T-helper 17 cell (primary cell): ENCODE measurements at places on chromosomes 6 and 20.

DNA sequence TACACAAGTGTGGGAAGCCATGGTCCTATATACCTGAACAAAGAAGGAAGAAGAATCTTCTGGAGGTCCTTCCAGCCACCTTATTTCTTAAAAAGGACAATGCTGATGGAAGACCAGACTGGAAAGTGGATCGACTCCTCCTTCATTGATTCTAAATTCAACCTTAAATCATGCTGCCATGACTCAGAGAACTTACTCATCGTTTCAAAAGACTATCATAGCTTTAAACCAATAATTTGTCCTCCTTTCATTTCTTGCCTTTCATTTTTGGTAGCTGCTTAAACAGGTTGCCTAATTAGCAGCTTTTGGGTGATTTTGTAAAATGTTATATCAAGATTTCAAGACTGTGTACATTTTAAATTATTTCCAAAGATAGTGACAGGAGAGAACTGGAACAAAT lies 60.8 kb downstream of the RTN4IP1 start:
- no peak for DNase-seq
- H3K27me3 ChIP-seq = no peaks in the 10 kb centered on the region
- H3K27ac ChIP-seq = peak overlapping the region; percentile 72
- peaks cover 7% of the 10 kb centered on the region for H3K4me1 ChIP-seq
- no peak overlapping the region for H3K4me3 ChIP-seq

- no peak overlapping the region for H3K4me3 ChIP-seq
- peaks cover 7% of the 10 kb centered on the region for H3K4me1 ChIP-seq
- no peak overlapping the region for H3K27ac ChIP-seq
- H3K36me3 ChIP-seq = peaks cover 14% of the 10 kb centered on the region
- peaks cover 84% of the 10 kb centered on the region for H3K27me3 ChIP-seq
These were observed 41.6 kb downstream of the UNC5CL start for GRCh38 chr6:40997234-40997957.

GRCh38 chr6:87714093-87714842 lies 12.2 kb upstream of the AKIRIN2 start:
- H3K27me3 ChIP-seq = no peaks in the 10 kb centered on the region
- peaks cover 13% of the 10 kb centered on the region for H3K4me1 ChIP-seq
- H3K27ac ChIP-seq = peak overlapping the region; percentile 4
- H3K36me3 ChIP-seq = peaks cover 3% of the 10 kb centered on the region
- no peak for DNase-seq

GRCh38 chr6:72580281-72580940 lies 41.5 kb upstream of the KCNQ5 start:
- no peaks in the 10 kb centered on the region for H3K36me3 ChIP-seq
- H3K4me1 ChIP-seq = peaks cover 3% of the 10 kb centered on the region
- peaks cover 8% of the 10 kb centered on the region for H3K27me3 ChIP-seq

DNA sequence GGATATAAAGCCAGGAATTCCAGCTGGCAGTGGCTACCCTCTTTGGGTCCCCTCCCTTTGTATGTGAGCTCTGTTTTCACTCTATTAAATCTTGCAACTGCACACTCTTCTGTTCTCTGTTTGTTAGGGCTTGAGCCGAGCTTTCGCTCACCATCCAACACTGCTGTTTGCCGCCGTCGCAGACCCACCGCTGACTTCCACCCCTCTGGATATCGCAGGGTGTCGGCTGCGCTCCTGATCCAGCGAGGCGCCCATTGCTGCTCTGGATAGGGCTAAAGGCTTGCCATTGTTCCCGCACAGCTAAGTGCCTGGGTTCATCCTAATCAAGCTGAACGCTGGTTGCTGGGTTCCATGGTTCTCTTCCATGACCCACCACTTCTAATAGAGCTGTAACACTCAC lies 1433.5 kb upstream of the ADGRB3 start:
- H3K27me3 ChIP-seq = no peaks in the 10 kb centered on the region
- no peaks in the 10 kb centered on the region for H3K4me1 ChIP-seq
- no peaks in the 10 kb centered on the region for H3K36me3 ChIP-seq
- no peak overlapping the region for H3K27ac ChIP-seq

- H3K4me1 ChIP-seq = peaks cover 15% of the 10 kb centered on the region
- no peak overlapping the region for H3K4me3 ChIP-seq
- H3K27ac ChIP-seq = no peak overlapping the region
- peaks cover 4% of the 10 kb centered on the region for H3K36me3 ChIP-seq
- DNase-seq = peak; percentile 41
- no peaks in the 10 kb centered on the region for H3K27me3 ChIP-seq
These were observed 93.2 kb downstream of the GMPR start for GRCh38 chr6:16331384-16332174.

GRCh38 chr6:158488065-158488464 lies 71.8 kb upstream of the TMEM181 start:
- H3K36me3 ChIP-seq = peaks cover 8% of the 10 kb centered on the region
- H3K4me1 ChIP-seq = peaks cover 8% of the 10 kb centered on the region
- no peak overlapping the region for H3K4me3 ChIP-seq

GRCh38 chr20:10539818-10540553 lies 104.9 kb downstream of the SLX4IP start:
- peaks cover under 1% of the 10 kb centered on the region for H3K36me3 ChIP-seq
- peak overlapping the region; percentile 80 for H3K4me3 ChIP-seq
- no peaks in the 10 kb centered on the region for H3K27me3 ChIP-seq
- no peak for DNase-seq
- H3K4me1 ChIP-seq = peaks cover 21% of the 10 kb centered on the region

DNA sequence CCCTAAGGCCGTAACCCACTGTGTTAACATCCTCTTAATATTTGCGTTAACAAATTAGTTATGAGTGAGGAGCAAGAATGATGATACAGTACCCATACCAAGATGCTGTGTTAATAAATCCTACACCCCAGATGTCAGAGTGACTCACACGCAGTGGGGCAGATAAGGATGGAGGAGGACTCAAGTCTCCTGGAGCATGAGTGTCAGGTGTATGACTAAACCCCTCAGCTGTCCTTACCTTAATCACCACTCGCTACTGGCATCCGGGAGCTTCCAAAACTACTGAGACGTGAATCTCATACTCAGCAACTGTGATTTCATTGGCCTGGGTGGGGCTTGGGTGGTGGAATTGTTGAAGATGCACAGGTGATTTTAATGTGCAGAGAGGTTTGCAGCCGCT lies 131.3 kb upstream of the MTHFD1L start:
- no peak for DNase-seq
- H3K27ac ChIP-seq = no peak overlapping the region
- no peaks in the 10 kb centered on the region for H3K4me1 ChIP-seq
- peaks cover 2% of the 10 kb centered on the region for H3K36me3 ChIP-seq

GRCh38 chr6:170201361-170201760 lies 89.5 kb downstream of the DLL1 start:
- H3K4me1 ChIP-seq = no peaks in the 10 kb centered on the region
- no peak overlapping the region for H3K27ac ChIP-seq
- no peaks in the 10 kb centered on the region for H3K36me3 ChIP-seq
- no peak overlapping the region for H3K4me3 ChIP-seq
- H3K27me3 ChIP-seq = peaks cover 14% of the 10 kb centered on the region

DNA sequence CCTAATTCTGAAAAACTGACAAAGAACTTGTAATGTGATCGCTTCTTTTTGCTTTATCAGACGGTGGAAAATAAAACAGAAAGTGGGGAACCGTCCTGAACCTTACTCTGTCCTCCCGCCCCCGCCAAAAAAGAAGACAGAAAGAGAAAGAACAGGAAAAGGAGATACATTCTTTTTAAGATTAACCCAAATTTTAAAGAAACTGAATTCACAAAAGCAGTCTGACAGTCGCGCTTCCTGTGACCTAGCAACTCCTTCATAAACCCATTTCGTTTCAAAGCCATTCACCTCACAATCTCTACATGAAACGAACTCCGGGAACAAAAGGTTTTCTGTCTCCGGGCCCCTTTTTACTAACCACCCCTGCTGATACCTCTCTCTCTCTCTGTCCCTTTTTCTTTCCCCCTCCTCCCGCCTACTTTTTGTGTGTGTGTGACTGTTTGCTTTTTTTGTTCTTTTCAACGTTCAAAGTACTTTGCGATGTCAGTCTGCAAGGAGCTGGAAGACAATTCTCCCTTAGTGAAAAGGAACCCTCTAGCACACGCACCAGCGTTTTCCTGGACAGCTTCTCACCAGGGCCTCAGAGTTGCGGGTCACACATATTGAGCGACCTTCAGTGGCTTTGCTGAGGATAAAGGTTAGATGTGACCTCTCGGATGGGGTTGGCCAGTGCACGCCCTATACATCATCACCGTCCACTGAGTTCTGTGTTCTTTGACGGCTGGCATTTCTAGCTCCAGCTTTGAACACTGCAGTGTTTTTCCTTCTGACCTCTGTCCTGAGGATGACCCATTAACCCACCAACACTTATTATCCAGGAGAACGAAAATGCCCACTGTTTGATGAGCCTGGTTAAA lies 530 bp upstream of the NEDD9 start:
- DNase-seq = no peak
- peaks cover 43% of the 10 kb centered on the region for H3K4me1 ChIP-seq
- H3K27me3 ChIP-seq = no peaks in the 10 kb centered on the region
- H3K27ac ChIP-seq = peak overlapping the region; percentile 99
- peaks cover under 1% of the 10 kb centered on the region for H3K36me3 ChIP-seq

- H3K27ac ChIP-seq = no peak overlapping the region
- H3K27me3 ChIP-seq = peaks cover 82% of the 10 kb centered on the region
- peaks cover 5% of the 10 kb centered on the region for H3K36me3 ChIP-seq
- DNase-seq = no peak
These were observed 65.6 kb downstream of the SLC2A10 start for GRCh38 chr20:46774943-46775560.

DNA sequence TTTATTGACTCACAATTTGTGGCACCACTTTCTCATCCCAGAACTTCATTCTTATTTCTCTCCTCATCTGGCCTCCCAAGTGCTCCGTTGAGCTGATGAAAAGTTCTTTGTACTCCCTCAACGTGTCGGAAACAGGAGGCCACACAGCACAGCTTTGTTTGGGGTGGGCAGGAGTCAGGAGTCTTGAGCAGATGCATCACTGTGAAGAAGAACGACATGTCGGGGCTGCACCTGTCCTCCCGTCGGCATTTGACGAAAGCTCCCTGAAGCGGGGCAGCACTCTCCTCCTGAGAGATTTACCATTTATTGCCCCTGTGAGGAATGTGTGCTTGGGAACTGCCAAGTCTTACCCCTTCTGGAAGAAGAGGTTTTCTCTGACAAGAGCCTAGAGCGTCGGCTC lies 28.1 kb downstream of the TAF8 start:
- no peak for DNase-seq
- H3K27me3 ChIP-seq = no peaks in the 10 kb centered on the region

GRCh38 chr20:48823960-48824498 lies 3.8 kb downstream of the PREX1 start:
- no peak for DNase-seq
- H3K27ac ChIP-seq = no peak overlapping the region
- peak overlapping the region; percentile 96 for H3K4me3 ChIP-seq
- no peaks in the 10 kb centered on the region for H3K27me3 ChIP-seq

DNA sequence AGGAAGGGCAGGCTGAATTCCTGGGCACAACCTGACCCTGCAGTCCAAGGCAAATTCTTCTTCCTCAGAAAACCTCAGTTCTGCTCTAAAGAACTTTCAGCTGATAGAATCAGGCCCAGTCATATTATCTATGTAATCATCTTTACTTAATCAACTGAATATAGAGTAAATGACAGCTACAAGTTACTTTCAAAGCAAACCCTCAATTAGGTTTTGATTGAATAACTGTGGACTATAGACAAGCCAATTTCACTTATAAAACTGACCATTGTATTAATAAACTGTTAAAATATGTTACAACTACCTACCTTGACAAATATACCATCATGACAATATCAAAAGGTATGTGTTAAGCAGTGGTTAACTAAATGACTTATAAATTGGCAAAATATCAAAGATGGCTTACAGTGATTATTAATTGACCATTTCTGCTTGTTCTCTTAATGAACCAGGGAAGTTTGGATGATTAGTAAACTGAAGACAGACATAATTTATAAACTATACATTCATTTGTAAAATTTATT lies 46.1 kb upstream of the ADGRF5 start:
- H3K4me1 ChIP-seq = no peaks in the 10 kb centered on the region
- no peaks in the 10 kb centered on the region for H3K36me3 ChIP-seq
- no peak for DNase-seq
- no peak overlapping the region for H3K4me3 ChIP-seq
- H3K27me3 ChIP-seq = peaks cover 11% of the 10 kb centered on the region
- no peak overlapping the region for H3K27ac ChIP-seq

DNA sequence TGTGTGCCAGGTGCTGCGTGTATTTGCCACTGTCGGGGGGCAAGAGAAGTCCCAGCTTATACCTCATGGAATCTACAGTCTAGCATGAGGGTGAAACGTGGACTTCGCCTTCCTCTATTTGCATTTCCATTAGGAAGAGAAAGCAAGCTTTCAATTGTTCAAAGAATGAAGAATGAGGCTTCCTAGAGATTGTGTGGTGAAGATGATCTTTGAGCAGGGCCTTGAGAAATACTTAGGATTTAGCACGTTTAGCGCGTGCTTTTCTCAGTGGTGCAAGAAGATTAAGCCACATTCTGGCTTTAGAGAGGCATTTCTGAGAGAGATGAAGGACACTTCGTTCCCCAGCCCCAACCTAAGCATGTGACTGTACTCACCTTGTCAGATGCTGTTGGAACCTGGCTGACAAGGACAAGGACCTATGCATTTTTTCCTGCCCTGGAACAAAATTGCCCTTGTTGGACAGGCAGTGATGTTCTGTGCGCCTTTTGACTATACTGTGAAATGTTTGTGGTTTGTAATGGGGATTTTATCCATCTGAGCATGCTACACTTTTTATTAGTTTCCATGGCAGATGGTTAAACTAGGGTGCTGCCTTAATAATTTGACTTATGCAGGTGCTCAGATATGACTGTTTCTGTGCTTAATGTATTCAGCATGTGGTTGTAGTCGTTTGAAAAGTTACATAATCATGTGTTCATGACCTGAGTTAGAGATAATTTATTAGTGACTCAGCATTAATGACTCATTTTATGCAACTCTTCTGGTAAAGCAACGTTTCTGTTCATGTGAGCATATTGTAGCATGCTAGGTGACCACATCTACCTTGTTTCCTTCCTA lies 10.7 kb downstream of the TULP4 start:
- H3K36me3 ChIP-seq = peaks cover 8% of the 10 kb centered on the region
- no peak for DNase-seq
- no peak overlapping the region for H3K27ac ChIP-seq
- H3K4me1 ChIP-seq = peaks cover 40% of the 10 kb centered on the region
- H3K27me3 ChIP-seq = no peaks in the 10 kb centered on the region

DNA sequence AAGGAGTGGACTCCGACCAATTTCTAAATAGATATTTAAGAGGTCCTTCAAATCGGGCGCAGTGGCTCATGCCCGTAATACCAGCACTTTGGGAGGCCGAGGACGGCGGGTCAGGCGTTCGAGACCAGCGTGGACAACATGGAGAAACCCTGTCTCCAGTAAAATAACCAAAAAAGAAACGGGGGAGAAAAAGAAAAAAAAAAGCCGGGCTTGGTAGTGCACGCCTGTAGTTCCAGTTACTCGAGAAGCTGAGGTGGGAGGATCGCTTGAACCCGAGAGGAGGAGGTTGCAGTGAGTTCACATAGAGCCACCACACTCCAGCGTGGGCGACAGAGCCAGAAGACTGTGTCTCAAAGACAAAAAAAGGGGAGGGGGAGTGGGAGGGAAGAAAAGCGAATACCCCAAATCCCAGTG lies 53.3 kb upstream of the HFE start:
- H3K27ac ChIP-seq = peak overlapping the region; percentile 97
- peaks cover 4% of the 10 kb centered on the region for H3K27me3 ChIP-seq
- H3K4me3 ChIP-seq = peak overlapping the region; percentile 90
- no peaks in the 10 kb centered on the region for H3K36me3 ChIP-seq
- peaks cover 29% of the 10 kb centered on the region for H3K4me1 ChIP-seq
- no peak for DNase-seq
